Subcutaneous adipose tissue (tissue), 4 donors: ENCODE measurements at places on chromosomes 1 and 21. TPM values are rescaled to one million over a fixed set of nuclear protein-coding genes. Genes with fewer than 3 reads are reported as not detected.

The CFHR2 gene
- total RNA-seq: not detected

The TNNT2 gene
- total RNA-seq: not detected

The MPL gene
- 0.38 TPM for total RNA-seq

The CDCP2 gene
- total RNA-seq: not detected

The FDPS gene
- 54.0 TPM for total RNA-seq

The SPATA45 gene
- not detected for total RNA-seq

The KRTAP19-1 gene
- total RNA-seq: not detected

The GIPC2 gene
- total RNA-seq: 1.7 TPM

The AMY1A gene
- not detected for total RNA-seq

The TMEM200B gene
- 32.1 TPM for total RNA-seq

The PLPPR4 gene
- total RNA-seq: 0.75 TPM

The CD84 gene
- total RNA-seq: 67.0 TPM

The RGS16 gene
- total RNA-seq: 0.85 TPM

The PLD5 gene
- total RNA-seq: not detected

The GNG4 gene
- total RNA-seq: not detected

The IFI16 gene
- total RNA-seq: 71.4 TPM

The ZBTB8A gene
- total RNA-seq: 9.9 TPM

The FLG2 gene
- not detected for total RNA-seq

The UBE2U gene
- total RNA-seq: not detected
